ENCODE measurements at places on chromosomes 2 and 18.
A peak's percentile ranks its signal among the peaks of the same experiment; 100 is the strongest.

- no peak for DNase-seq
Measured at GRCh38 chr18:35284841-35285240, 5.2 kb downstream of the ZSCAN30 start.

DNA sequence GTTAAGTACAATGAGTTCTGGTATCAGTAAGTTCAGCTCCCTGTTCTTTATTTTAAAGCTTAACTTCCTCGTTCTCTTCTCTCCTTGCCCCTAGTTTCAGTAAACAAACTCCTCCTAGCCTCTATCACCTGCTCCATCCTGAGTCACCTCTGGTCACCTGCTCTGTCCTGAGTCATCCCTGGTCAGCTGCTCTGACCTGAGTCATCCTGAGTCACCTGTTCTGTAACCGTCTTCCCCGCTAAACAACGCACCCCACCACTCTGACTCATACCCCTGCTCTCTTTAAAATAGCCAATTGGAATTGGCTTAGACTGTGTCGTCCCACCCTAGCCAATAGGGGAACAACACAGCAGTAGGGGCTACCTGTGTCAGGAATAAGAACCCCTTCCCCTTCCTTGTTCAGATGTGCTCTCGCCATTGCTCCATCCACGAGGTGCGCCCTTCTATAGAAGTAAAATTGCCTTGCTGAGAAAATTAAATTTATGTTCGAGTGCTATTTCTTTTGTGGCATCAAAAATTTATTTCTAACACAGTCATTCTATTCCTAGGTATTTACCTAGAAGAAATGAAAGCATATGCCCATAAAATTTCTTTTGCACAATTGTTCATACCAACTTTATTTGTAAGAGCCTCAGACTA lies 24.9 kb upstream of the RMND5A start:
- peak; percentile 63 for DNase-seq

DNA sequence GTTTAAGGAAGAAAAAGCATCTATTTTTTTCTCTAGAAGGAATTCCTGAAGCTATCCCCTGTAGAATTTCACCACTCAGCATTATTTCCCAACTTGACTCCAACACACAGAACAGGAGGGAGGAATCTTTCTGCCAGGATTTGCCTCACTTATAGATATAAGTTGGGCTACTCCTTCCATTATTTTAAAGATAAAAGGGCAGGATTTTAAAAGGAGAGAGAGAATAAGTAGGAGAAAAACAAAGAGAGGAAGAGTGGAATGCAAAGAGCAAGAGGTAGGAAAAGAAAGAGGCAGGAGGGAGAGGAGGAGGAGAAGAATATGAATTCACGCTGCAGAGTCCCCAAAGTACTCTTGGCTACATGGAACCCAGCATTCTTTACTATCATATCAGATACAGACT lies 182.5 kb downstream of the TCF4 start:
- DNase-seq, result no peak

DNA sequence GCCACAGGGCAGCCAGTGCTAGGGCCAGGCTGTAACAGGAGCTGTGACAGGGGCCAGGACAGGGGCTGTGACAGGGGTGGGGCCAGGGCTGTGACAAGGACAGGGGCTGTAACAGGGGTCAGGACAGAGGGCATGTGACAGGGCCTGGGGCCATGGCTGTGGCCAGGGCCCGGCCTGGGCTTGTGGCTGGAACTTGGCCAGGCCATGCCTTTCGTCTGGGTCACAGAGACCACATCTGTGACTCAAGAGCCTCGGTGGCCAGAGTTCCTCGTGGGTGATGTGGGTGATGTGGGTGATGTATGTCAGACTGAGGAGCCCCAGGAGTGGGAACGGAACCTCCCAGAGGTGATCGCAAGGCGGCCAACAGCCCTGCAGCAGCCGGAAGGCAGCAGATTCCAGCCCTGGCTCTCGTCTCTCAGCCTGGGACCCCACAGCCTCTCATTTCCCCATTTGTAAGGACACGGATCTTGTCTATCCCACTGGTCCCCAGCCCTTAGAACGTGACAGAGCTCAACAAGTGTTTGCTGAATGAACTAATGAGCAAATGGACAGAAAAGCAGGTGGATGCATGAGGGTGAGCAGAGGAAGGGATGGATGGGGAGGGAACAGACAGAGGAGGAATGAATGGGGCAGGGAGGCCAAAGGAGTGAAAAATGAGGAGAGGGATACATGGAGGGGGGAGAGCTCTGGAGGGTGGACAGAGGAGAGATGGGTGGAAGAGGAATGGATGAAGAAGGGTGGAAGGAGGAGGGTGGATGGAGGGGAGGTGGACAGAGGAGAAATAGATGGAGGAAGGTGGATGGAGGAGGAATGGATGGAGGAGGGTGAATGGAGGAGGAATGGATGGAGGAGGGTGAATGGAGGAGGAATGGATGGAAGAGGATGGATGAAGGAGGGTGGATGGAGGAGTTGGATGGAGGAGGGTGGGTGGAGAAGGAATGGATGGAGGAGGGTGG lies 17.3 kb downstream of the ESPNL start:
- no peak for DNase-seq

- DNase-seq, result no peak
Measured at GRCh38 chr2:101430156-101430555, 42.9 kb upstream of the CREG2 start.

GRCh38 chr2:23009545-23010149 lies 375.3 kb upstream of the KLHL29 start:
- peak; percentile 9 for DNase-seq

DNA sequence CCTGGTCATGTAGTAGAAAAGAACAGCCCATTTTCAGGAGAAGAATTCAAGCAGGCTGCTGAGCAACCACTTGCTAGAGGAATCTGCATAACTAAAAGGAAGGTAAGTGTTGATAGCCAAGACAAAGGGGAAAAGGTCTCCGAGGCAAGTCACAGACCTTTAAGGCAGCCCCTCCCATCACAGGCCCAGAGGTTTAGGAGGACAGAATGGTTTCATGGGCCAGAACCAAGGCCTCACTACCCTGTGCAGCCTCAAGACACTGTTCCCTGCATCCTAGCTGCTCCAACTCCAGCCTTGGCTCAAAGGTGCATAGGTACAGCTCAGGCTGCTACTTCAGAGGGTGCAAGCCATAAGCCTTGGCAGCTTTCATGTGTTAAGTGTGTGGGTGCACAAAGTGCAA lies 238.6 kb upstream of the CYP26B1 start:
- DNase-seq, result no peak

GRCh38 chr2:239236043-239236807 lies 164.6 kb downstream of the HDAC4 start:
- no peak for DNase-seq

DNA sequence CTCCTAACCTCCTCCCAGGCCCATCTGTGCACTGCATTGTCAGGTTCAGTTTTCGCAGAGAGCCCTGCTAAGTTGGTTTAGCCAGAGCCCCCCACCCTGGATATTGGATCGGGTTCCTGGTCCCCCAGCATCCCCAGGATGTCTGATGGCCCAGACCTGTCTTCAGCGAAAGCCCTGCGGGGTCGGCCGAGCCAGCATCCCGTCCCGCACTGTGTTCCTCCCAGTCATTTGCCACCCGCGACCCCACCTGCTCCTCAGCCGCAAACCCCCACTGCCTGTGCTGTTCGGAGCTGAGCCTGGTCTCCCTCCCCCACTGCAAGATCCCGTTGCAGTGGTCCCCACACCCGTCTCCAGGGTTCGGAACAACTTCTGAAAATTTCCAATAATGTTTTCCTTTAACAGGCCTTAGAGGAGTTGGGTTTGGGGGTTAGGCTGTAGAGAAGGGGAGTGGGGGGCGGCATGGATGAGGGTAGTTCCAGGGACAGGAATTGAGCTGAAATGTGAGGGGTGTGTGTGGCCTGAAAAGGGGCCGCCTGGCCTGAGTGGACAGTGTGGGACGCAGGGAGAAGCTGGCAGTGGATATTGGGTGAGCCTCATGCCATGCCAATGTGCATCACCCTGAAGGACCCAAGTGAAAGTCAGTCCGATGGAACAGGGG lies 1.6 kb upstream of the COPS9 start:
- DNase-seq, result no peak

DNA sequence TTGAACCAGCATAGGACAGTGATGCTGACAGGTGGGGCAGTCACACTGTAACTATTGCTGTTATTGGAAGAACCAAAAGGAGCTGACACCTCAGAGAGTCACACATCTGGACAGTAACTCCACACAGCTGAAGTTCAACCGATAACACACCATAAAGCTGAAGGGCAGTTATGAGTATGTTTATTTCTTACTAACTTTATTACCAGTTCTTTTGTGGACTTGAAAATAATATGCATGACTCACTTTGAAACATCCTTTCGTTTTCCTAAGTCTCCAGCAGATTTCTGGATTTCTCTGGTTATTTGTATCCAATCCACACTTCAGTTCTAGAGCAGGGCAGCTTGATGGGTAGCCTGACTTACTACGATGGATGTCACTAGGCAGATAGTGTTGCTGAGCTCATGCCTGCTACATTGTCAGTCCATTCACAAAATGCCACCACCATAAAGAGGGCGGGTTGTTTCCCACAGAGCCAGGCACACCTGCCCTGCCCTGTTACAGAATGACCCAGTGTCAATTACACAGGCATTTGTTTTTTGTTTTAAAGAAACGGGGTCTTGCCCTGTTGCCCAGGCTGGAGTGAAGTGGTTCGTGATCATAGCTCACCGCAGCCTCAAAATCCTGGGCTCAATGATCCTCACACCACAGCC lies 8.4 kb upstream of the AGBL5 start:
- no peak for DNase-seq

GRCh38 chr2:43105586-43106558 lies 120.5 kb downstream of the ZFP36L2 start:
- no peak for DNase-seq

- DNase-seq, result no peak
Measured at GRCh38 chr2:215736653-215737290, 276.6 kb downstream of the MREG start.

DNA sequence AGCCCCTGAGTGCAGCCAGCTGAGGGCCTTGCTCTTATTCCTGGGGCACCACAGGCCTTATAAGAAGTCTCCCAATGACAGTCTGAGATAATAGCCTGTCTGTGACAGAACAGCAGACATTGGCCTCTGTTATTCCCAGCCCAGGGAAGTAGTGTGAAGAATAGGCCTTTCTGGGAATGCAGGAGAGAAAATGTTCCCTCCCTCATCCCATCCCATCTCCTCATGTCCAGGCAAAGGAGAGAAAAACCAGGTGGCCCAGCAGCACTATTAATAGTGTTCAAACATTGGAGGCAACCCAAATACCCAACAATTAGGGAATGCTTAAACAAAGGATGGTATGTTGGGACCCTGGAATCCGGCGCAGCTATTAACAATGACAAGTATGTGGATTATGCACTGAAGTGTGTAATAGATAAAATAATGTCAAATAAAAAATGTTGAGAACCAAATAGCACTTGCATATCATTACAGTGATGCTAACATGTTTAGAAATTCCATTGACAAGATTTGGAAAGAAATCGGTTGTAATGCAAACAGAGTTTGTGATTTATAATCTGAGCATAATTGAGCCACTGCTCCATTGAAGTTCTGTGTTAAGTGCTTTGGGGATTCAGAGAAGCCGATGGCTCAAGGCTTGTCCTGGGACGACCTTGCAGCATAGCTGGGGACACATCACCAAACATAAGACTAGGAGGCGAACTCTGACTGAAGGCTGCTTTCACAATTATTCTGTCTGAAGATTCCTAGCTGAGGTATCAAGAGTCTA lies 69.3 kb downstream of the LBH start:
- DNase-seq, result no peak

GRCh38 chr2:213696442-213696841 lies 412.2 kb downstream of the SPAG16 start:
- no peak for DNase-seq

- DNase-seq, result no peak
Measured at GRCh38 chr2:210956101-210956500, 399.7 kb downstream of the CPS1 start.

- no peak for DNase-seq
Measured at GRCh38 chr2:58039170-58039611, 7.4 kb upstream of the VRK2 start.

GRCh38 chr2:98346311-98347236 lies at the start of gene CNGA3:
TSS of gene CNGA3 (plus strand) at chr2:98346456. CDS start at chr2:98369976, 23,520 bp downstream.
- no peak for DNase-seq

GRCh38 chr2:41160439-41160838 lies 708.5 kb upstream of the SLC8A1 start:
- DNase-seq, result no peak

- DNase-seq, result no peak
Measured at GRCh38 chr2:232376260-232376659, 2.3 kb upstream of the ALPP start.

DNA sequence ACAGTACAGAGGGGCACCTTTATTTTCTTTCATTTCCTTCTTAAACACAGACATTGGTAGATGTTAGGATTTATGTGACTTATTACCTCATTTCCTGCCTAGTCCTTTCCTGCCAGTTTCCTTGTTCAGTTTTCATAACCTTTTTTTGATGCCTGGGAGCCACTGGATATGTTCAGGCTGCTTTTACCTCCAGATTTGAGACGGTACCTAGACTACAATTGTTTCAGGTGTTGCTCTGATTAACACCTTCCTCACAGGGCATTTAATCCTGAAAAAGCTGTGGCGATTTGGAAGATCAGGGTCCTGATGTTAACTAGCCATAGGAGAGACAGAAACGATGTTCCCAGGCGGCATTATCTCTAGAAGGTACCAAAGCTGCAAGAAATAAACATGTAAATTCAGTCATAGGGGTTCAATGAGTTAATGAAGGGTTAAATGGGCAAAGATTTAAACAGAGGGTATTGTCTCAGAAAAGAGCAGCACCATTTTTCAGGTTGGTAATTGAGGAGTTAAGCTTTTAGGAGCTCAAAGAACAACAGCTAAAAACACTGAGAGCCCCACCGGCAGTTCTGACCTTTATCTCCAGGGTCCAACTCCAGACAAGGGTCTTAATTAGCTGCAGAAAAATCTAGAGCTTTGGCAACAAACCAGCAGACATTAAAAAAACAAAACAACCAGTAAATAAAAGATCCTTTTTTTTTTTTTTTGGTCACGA lies 93.3 kb downstream of the HRH4 start:
- DNase-seq, result no peak

GRCh38 chr2:205783872-205784499 lies 101.7 kb downstream of the NRP2 start:
- no peak for DNase-seq

- no peak for DNase-seq
Measured at GRCh38 chr2:182077023-182077422, 91.4 kb downstream of the PPP1R1C start.

DNA sequence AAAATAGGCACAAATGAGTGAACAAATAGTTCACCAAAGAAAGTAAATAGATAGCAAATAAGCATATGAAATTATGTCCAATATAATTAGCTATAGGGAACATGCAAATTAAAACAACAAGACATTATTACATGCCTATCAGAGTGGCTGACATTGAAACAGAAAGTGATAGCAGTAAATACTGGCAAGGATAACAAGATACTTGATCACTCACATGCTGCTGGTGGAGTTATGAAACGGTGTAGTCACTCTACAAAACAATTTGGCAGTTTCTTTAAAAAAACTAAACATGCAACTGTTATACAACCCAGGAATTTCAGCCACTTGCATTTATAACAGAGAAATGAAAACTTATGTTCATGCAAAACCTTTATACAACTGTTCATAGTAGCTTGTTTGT lies 439.2 kb upstream of the ACVR2A start:
- DNase-seq, result no peak
